SJCRH30 (cell line): ENCODE measurements at places on chromosomes 6 and 20. TPM values are rescaled to one million over a fixed set of nuclear protein-coding genes. Genes with fewer than 3 reads are reported as not detected.

Gene JPH2
- 6.7 and 7.4 TPM in 2 replicates for total RNA-seq

Gene OPRM1
- not detected in 2 replicates for total RNA-seq

GRCh38 chr6:71124340-71124739, 164.3 kb upstream of the OGFRL1 start:
- DNase-seq, result no peak

Gene LY6G6D
- not detected in 2 replicates for total RNA-seq

Gene SCUBE3
- total RNA-seq, result 0.28 and 0.36 TPM in 2 replicates

DNA sequence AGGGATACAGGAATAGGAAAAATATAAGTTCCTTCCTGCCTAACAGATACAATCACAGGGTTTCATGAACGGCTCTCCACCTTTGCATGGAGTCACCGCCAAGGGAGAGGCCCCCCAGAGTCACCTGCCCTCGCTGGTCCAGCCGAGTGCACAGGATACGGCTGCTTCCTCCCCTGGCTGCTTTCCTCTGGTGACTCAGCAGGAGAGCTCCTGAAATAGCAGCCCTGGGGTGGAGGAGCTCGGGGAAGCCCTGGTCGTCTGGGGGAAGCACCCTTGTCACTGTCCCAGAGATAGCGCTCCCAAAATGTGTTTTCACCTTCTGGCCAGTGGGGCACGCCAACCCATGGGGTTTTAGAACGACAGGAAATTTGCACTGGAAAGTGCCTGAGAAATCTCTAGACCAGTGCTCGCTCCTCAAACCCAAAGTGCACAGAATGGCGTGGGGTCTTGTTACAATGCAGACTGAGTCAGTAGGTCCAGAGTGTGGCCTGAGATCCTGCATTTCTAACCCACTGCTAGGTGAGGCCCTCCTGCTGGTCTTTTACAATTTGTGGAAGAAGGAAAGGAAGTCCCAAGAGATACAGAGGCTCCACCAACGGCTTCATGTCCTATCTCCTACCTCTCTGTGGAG, 35.9 kb upstream of the FAM50B start:
- DNase-seq, result peak; percentile 20

Gene GPX5
- total RNA-seq, result not detected in 2 replicates

Gene TMEM14A
- 18.5 and 21.7 TPM in 2 replicates for total RNA-seq

DNA sequence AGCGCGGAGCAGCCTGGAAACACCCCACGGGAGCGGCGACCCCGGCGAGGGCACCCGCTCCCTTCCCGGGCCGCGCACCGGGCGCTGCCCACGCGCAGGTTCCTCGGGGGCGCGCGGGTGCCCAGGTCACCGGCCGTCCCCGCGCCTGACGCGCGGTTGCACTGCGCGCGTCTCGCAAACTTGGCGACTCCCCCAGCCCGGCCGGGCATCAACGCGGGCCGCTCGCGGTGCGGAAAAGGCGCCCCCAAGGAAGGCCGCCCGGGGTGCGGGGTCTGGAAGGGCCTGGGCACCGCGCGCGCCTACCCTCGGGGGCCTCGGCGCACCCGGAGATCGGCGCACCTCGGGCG, 555 bp upstream of the ZBTB46 start:
- DNase-seq, result no peak

DNA sequence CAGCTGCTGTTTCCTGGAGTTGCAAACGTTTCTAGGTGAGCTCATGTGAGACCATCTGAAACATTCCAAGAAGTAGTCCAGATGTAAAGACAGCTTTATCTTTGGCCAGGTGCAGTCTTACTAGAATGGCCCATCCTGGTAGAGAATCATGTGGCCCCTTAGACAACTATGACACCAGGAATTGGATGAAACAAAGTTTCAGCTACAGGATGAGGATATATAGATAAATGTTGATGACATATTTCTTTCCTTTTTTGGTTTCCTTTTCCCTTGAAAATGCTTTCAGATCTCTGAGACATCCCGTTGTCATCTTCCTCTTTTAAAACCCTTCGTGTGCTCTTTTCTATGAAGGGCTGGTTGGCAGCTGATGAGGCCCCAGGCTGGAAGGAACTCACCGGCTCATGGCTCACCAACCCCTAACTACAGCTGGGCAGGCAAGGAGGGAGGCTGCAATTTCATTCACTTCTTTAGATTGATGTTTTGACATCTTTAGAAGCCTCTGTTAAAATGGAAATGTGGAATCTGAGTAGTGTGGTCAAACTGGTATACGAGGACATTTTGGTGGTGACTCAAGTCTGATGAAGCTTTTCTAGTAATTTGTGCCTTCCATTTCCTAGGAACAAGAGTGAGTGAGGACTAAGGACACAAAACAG, 167.9 kb upstream of the TNFAIP3 start:
- no peak for DNase-seq

Gene KCNQ5
- not detected in 2 replicates for total RNA-seq

GRCh38 chr20:45589725-45590124, 10.6 kb upstream of the WFDC8 start:
- no peak for DNase-seq

Gene CDH22
- 0.06 TPM in 1 of 2 replicates, not detected in the other for total RNA-seq

DNA sequence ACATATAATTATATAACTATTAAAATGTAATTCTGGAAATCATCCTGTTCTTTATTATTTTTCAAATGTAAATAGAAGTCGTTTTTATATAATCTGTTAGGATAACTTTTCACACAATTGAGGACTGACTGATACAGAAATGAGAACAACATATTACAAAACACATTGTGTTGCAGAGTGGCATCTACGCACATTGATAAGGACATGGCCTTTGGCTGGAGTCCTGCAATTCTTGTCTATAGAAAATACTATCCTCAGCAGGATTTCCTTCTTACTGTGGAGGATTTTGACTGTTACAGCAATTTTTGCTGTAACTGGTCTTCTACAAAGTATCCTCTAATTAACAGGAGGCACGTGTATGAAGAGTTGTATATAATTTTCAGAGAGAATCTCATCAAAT, 19.8 kb downstream of the SH3BGRL2 start:
- DNase-seq, result no peak

DNA sequence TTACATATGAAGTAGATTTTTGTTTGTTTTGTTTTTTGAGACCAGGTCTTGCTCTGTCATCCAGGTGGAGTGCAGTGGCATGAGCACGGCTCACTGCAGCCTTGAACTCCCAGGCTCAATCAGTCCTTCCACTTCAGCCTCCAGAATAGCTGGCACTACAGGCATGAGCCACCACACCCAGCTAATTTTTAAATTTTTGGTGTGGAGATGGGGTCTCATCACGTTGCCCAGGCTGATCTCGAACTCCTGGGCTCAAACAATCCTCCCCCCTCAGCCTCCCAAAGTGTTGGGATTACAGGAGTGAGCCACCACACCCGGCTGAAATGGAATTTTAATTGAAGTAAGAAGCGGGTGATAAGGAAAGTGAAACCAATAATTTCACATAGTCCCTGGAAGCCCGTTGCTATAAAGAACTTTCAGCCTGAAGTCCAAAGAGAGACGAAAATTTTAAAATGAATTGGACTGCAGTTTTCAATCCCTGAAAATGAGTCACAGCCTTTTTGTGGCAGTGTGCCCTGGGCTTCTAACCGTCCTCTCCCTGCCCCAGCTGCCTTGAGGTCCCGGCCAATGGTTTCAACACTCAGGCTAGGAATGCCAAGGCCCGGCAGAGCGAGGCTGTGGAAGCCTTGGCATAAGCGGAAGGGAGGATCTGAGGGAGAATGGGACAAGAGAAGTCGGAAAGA, 757 bp downstream of the RAET1E start:
- DNase-seq, result peak; percentile 28

- no peak for DNase-seq
These were observed 104.4 kb upstream of the PRL start for GRCh38 chr6:22401206-22401605.

Gene TBX18
- total RNA-seq, result 24.9 and 26.8 TPM in 2 replicates

DNA sequence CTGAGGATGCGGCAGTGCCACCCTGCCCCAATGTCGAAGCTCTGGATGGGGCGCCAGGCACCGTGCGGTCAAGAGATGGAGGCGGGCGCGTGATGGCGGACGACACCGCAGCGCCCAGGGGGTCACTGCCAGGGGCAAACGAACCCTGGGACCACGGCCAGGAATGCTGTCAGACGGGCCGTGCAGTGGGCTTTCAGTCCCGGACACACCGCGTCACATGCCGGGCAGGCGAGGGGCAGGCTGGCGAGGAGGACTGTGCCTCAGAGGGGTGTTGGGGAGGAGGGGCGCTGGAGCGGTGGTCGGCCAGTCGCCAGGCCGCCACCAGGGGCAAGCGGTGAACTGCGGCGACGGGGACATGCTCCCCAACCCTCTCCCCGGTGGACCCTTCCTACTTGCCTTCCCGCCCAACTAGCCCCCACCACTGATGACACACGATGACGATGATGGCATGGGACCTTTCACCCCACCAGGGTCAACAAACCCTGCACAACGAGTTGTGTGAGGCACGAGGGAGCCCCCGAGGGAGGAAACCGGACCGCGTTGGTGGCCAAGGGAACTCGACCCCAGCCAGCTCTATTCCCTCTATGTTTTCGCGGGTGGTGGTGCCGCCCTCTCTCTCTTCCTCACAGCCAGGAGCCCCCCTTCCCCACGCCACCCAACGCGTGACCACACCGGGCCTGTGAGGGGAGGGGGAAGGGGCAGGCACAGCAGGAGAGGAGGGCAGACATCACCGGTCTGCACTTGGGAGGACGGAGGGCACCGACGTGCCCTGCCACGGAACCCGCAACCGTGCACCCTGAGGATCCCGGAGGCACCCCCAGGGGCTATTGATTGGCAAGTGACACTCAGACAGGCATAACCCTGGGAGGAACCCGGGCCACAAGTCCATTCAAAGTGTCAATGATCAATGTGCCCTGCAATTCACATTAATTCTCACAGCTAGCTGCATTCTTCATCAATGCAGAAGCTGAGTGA, 1960.9 kb upstream of the DEFB115 start:
- DNase-seq, result no peak

GRCh38 chr20:43682446-43682845, 15.5 kb downstream of the MYBL2 start:
- DNase-seq, result no peak

Gene PDYN
- total RNA-seq, result not detected in 2 replicates

GRCh38 chr6:14012313-14013030, 87.7 kb downstream of the RNF182 start:
- no peak for DNase-seq

DNA sequence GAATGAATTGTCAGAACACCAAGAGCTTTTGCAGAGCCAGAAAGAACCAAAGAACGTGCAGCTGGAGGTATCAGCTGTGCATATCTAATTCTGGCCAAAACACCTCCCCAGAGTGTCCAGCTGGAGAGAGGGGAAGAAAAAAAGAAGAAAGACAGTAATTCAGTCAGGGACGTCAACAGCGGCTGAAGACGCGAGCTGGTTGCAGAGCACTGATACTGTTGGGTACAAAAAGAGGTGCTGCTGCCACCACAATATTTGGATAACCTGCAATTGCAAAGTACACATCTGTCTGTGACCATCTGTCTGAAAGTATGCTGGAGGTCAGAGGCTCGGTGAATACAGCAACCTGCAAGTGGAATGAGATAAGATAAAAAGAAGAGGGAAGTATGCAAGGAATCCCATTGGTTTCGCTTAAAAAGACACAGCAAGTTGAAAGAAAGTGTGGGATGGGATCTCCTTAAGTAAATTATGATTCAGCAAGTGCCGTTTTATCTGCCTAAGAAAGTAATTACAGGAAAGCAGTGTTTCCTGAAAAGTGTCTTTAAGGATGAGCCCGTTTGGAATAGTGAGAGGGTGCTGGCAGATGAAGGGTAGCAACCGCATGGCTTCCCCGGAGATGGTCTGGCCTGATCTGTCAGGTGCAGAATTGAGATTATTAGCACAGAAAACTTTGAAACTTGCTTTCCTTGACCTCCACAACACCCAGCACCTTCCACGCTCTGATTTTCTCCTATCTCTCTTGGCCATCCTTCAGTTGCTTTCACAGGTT, 189.9 kb upstream of the PRDM1 start:
- no peak for DNase-seq

DNA sequence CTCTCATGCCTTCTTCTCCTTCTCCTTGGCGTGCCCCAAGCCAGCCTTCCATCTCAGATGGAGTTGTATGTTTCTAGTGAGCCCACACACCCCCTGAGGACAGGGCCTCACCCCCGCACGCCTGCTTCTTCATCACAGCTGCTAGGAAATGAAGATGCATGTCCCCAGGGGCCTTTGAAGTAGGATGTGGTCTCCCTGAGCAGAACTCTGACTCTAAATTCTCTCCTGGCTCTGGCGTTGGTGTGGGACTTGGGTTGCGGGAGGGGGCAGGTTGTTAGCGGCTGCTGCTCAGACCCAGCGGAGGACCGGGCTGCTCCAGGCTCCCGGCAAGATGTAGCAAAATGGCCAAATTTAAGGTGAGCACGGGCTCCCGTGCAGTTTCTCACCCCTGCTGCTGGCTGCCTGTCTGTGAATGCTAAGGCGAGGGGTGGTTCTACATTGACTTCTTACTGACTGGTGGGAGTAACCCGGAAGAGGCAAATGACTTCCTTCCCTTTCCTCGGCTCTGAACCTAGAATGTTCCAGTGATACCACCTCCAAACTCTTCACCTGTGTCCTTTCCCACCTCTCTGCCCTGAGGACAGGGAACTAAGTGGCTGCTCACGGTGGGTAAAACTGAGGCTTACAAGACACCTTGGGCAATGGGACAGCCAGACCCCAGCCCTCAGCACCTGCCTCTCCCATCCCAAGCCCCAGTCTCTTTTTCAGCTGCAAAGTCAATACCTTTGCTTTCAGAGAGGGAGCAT, 8.8 kb downstream of the SYNJ2 start:
- DNase-seq, result peak; percentile 86

DNA sequence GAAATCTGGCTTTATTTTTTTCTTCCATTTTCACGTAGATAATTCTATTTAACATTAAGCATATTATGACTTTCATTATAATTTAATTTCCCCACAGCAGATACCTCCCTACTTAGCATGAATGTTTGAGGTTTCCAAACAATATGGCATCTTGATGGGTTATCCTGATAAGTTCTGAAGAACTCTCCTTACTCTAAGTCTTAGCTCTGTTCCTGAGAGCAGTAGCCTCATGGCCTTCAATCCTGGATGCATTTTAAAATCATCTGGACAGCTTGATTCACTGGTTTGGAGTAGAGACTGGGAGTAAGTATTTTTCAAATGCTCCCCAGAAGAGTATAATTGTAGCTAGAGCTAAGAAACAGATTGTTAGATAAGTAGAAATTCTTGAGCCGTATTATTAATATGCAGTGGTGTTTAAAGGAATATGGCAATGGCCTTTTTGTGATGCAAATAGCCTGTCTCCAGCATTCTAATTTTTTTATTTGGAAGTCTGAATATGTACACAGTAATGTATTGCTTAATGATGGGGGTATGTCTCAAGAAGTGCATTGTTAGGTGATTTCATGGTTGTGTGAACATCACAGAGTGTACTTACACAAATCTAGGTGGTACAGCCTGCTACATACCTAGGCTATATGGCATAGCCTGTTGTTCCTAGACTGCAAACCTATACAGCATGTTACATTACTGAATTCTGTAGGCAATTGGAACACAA, 110.5 kb upstream of the EEF1E1 start:
- DNase-seq, result no peak

DNA sequence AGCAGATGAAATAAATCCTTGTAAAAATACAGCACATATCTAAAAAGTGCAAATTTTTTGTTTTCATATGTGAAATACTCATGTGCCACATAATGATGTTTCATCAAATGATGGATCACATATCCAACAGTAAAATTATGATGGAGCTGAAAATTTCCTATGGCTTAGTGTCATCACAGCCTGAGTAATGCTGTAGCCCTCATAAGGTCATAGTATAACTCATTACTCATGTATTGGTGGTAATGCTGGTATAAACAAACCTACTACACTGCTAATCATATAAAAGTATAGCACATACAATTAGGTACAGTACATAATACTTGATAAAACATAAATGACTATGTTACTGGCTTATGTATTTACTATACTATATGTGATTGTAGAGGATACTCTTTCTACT, 12.9 kb downstream of the TSPYL1 start:
- DNase-seq, result no peak

Gene FAM209B
- total RNA-seq, result 0.20 TPM in 1 of 2 replicates, not detected in the other

- DNase-seq, result no peak
These were observed 93.9 kb downstream of the CD2AP start for GRCh38 chr6:47571488-47571887.

Gene PCSK2
- 0.08 TPM in 1 of 2 replicates, not detected in the other for total RNA-seq
